ENCODE measurements at places on chromosomes 13 and 19. TPM values are rescaled to one million over a fixed set of nuclear protein-coding genes. Genes with fewer than 3 reads are reported as not detected.

DNA sequence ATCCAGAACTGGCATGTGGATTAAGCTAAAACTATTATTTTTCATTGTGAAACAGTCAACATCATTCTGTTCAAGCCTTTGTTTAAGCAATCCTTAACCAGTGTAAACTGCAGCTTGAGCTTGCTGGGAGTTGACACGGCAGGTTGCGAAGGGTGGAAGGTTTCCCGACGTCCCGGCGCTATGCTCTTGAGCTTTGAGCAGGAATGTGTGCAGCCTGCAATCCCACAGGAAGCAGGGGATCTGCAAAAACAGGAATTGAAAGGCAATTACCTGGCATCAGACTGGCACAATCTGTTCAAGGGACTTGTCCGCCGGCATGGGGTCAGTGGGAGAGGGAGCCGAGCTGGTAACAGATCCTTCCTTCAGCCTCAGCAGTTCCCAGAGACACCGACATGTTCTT, 586.7 kb upstream of the SGCG start:
- no peak for DNase-seq

DNA sequence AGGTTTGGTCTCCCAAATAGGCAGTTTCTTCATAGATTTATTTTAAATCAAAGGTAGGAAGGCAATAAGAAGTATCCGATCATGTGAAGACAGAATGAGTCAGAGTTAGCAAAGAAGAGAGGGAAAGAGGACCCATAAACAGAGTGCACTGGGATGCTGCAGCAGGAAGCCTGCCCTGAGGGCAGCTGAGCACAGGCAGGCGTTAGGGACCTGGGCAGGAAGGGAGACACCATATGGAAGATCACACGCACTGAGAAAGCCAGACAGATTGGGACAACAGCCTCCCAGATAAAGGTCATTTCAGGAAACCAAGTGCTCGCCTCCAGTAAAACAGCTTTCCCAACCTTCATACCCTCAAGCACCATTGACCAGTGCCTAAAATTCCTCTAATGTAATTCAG, 598.0 kb downstream of the EFNB2 start:
- no peak for DNase-seq

GRCh38 chr13:26965952-26966700, 205.5 kb downstream of the USP12 start:
- DNase-seq, result no peak

Gene TRAPPC2B
- 3.8 TPM for total RNA-seq

GRCh38 chr13:75251188-75251587, 230.8 kb downstream of the TBC1D4 start:
- DNase-seq, result no peak

- DNase-seq, result no peak
Measured at GRCh38 chr13:75136151-75136550, 345.8 kb downstream of the TBC1D4 start.

DNA sequence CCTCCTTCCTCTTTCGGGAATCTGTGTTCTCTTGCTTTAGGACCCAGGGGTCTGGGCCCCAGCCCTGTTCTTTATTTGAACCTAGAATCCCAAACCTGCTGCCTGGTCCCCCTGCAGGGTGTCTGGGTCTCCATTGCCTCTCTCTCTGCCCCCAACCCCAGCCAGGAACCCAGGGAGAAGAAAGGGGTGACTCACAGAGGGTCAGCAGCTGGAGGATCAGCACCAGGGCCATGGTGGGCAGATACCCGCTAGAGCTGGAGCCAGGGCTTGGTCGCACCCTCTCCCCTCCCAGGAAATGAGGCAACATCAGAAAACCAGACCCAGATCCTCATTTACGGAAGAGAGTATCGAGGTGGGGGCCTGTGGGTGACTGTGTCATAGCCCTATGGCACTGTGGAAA, at the start of gene OSCAR:
Gene OSCAR (minus strand): TSS at position 243 of the 400 bp plus-strand sequence. CDS start 11 bp downstream, at position 232.
- DNase-seq, result no peak

DNA sequence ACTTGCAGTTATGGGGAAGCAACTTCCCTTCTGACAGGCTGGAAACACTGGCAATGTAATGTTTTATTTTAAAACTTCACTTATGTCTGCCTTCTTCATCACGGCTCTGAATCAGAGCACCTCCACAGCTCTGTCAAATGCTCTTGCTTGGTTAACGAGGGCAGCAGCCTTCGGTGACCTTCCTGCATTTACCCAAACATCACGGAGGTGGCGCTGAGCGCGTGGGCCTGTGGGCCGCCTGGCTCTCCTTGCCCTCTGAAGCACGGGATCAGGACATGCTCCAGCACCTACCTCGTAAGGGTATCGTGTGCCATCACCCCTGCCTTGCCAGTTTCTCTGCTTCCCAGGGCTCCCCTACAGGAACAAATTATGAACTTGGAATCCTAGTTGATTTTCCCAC, 310.0 kb downstream of the TEX29 start:
- DNase-seq, result no peak

Gene KL
- 0.54 TPM for total RNA-seq

Data from activated T-helper 1 cell treated with anti-CD3 and anti-CD28 coated beads, Interleukin-12 subunit alpha, Interleukin-12 subunit beta, Interleukin-2, Interleukin-4 antibody, amounts not matched to agents 30 ng/mL and 10 ng/mL and 1 ng/mL, durations not matched to agents 14 hours and 24 hours and 36 hours (primary cell).